Right atrium auricular region (tissue), 2 donors: ENCODE measurements at places on chromosomes 2 and 18. TPM values are rescaled to one million over a fixed set of nuclear protein-coding genes. Genes with fewer than 3 reads are reported as not detected.

TEKT4 gene
- total RNA-seq: not detected

- no peak for DNase-seq
Measured at GRCh38 chr2:26970928-26971627, 641 bp downstream of the MAPRE3 start.

DNA sequence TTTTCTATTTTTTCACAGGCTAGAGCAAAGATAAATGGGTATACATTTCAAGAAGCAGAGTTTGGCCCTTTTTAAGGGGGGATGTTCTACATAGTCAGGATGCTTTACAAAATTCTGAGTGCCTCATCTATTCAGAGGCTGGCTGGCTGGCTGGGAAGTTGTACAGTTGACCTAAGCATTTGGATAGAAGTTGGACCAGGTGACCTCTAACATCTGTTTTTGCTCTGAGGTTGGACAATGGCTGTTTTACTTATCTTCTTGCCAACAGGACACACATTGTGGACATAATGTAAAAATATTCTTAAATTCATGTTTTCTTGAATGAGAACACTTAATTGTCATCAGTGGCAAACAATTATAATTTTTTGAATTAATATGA is 205.4 kb downstream of the PTPRM start:
- no peak for DNase-seq

- DNase-seq: no peak
Measured at GRCh38 chr18:70376137-70376913, 87.5 kb downstream of the SOCS6 start.

DNA sequence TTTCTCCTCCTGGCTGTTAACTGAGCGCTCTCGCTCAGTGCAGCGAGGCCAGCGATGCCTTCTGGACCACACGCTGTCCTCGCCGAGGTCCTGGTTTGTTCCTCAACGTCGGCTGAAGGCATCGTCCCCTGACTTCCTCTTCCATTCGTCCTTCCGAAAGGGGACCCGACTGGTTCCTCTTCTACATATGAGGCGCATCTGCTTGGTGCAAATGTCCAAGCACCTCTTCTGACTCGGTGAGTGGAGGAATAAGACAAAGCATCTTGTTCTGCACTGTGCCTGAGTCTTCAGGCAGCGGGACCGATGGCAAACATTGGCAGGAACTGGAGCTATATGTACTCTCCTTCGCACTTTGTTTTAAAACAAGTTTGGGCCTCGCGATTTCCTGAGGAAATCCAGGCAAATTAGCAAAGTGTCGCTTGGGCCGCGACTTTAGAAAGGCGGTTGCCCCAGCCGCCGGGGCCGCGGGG is 621 bp upstream of the KCNS3 start:
- no peak for DNase-seq
